ENCODE measurements at places on chromosomes 4 and X. TPM values are rescaled to one million over a fixed set of nuclear protein-coding genes. Genes with fewer than 3 reads are reported as not detected.

FAM9C gene
- not detected for total RNA-seq

GRCh38 chrX:23524467-23524866, 142.8 kb upstream of the PRDX4 start:
- peaks cover 2% of the 10 kb centered on the region for H3K36me3 ChIP-seq
- no peaks in the 10 kb centered on the region for H3K27me3 ChIP-seq
- H3K4me1 ChIP-seq, result no peaks in the 10 kb centered on the region
- no peak for DNase-seq
- no peak overlapping the region for H3K4me3 ChIP-seq

DNA sequence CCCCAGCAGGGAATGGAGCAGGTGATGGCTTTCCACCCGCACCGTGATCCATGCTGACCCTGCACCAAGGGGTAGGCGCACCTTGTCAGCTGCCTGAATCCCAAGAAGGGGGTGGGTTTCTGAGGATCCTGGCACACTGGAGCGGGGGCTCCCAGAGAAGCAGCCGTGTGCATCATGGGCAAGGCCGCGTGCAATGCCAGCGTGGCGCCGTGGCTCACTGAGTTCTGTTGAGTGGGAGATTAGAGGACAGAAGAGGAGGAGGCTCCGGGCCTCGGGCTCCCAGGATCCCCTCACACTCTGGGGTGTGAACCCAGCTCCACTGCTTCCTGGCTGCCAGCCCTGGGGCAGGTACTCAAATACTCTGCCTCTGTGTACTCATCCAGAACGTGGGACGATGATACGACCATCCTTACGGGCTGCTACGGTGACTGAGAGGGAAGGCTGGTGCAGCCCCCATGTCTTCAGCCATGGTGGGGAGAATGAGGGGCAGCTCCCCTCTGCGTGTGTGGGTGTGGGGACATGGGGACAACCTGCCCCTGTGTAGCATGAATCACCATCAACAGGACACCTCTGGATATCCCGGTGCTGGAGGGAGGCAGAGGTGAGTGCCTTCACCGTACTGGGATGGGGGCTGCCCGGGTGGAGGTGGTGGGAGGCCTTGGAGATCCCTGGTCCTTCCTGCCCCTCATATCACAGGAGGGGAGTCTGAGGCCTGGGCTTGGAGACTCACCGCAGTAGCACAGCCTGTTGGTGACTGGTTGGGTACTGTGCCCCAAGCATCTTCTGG, 52.6 kb downstream of the CPZ start:
- peaks cover 2% of the 10 kb centered on the region for H3K4me1 ChIP-seq
- H3K4me3 ChIP-seq, result no peak overlapping the region
- no peak overlapping the region for H3K27ac ChIP-seq
- no peaks in the 10 kb centered on the region for H3K36me3 ChIP-seq

DNA sequence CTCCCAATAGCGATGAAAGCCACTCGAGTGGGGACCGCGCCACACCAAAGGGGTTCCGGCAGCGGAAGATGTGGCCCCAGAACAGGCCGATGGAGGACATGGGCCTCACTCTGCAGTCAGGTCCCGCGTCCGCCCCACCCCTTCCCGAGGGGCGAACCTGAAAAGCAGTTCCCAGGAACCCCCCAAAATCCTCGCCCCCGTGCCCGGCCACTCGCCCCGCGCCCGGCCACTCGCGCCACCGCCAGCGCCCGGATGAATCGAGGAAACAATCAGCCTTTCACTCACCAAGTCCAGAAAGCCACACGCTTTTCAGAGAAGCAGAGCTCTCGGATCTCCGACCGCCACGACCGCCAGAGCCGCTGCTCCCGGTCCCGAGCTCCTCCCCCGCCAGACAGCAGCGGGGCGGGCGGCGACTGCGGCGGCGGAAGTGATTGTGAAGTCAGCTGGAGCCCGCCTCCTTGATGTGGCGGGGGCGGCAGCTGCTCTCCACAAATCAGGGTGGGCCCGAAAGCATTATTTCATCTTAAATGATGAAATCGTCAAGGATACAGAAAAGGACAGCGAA, at the start of gene PJA1:
Gene PJA1 (minus strand): TSS at position 367 of the 565 bp plus-strand sequence. CDS start 2,380 bp downstream, outside the sequence.
- no peak within 1 kb of the TSS for H3K27ac ChIP-seq
- H3K4me1 ChIP-seq, result no peaks in the 10 kb centered on the region
- H3K4me3 ChIP-seq, result peak within 1 kb of the TSS; percentile 85

DNA sequence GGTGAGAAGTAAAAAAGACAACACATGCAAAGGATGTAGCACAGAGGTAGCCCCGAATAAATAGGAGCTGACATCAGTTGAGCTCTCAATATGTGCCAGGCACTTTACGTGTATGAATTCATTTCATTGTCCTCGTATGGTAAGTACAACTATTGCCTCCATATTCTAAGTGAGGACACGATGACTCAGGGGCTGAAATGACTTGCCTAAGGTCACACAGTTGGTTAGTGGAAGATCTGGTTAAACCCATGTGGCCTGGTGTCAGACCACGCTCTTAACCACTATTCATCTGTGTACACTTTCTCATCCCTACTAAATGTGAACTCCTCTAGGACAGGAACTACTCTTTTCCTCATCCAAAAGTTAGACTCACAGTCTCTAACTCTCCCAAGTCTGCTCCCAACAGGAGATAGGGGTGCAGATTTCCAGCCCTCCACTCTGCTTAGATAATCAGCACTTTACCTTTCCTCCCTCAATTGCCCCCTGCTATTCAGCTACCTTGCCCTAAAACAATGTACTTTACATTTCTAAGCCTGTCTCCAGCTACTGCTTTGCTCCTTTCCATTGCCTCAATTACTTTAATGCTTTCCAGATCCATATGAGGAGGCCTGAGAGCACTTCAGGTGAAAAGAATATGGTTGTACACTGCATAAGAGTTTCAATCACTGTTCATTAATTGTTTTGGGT, 58.8 kb upstream of the LHFPL1 start:
- H3K4me3 ChIP-seq, result no peak overlapping the region
- DNase-seq, result no peak
- H3K27ac ChIP-seq, result no peak overlapping the region
- no peaks in the 10 kb centered on the region for H3K27me3 ChIP-seq

DNA sequence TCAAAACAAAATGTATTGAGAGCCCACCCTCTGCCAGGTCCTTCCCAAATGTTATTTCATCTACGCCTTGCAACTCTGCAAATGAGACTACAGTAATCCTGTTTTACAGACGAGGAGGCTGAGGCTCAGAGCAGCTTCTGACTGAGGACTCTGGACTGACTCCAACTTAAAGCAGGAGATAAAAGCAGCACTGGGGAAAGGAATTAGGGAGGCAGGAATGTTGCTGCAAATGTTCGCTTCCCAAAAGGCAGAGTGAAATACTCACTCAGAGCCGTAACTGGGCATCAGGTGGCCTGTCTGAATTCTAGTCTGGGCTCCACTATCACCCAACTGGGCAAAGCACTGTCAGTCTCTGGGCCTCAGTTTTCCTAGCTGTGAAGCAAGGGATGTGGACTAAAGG, 94.7 kb upstream of the SRD5A3 start:
- H3K27ac ChIP-seq, result no peak overlapping the region
- peaks cover 3% of the 10 kb centered on the region for H3K4me1 ChIP-seq
- DNase-seq, result no peak
- H3K27me3 ChIP-seq, result no peaks in the 10 kb centered on the region

- H3K4me3 ChIP-seq, result no peak overlapping the region
- no peak for DNase-seq
- H3K27ac ChIP-seq, result no peak overlapping the region
- H3K4me1 ChIP-seq, result peaks cover 2% of the 10 kb centered on the region
- H3K36me3 ChIP-seq, result no peaks in the 10 kb centered on the region
- H3K27me3 ChIP-seq, result peaks cover 8% of the 10 kb centered on the region
These were observed 75.4 kb downstream of the LIMCH1 start for GRCh38 chr4:41613386-41613785.

MAGEA4 gene
- 0.27 TPM for total RNA-seq

GPC4 gene
- 225 TPM for total RNA-seq

DNA sequence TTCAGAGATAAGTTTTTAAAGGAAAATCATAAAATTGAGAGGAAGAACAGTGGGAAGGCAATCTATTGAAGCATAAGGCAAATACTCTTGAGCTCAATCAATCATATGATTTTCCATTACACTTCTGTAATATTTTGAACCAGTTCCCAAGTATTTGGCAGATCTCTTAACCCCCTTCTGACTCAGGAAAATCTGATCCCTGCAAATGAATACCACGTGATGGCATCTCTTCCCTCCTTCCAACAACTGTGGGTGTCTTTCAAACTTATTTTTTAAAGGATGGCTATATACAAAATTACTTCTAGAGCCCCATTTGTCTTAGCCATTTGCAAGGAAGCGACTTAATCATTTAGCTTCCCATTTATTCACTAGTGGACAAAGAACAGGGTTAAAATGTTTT, 41.9 kb downstream of the AMOT start:
- H3K4me3 ChIP-seq, result no peak overlapping the region
- H3K27ac ChIP-seq, result no peak overlapping the region
- no peak for DNase-seq
- H3K27me3 ChIP-seq, result no peaks in the 10 kb centered on the region
- H3K4me1 ChIP-seq, result no peaks in the 10 kb centered on the region

CCSER1 gene
- total RNA-seq, result 0.90 TPM
